ENCODE measurements at places on chromosomes 7 and 10.

GRCh38 chr7:53743697-53744402 is 708.4 kb downstream of the POM121L12 start:
- no peaks in the 10 kb centered on the region for H3K27me3 ChIP-seq
- no peaks in the 10 kb centered on the region for H3K36me3 ChIP-seq
- no peak overlapping the region for H3K27ac ChIP-seq
- no peak overlapping the region for H3K4me3 ChIP-seq

- no peak overlapping the region for H3K27ac ChIP-seq
- no peak for DNase-seq
- H3K4me1 ChIP-seq, result no peaks in the 10 kb centered on the region
- no peaks in the 10 kb centered on the region for H3K27me3 ChIP-seq
- H3K36me3 ChIP-seq, result no peaks in the 10 kb centered on the region
- no peak overlapping the region for H3K4me3 ChIP-seq
These were observed 26.2 kb upstream of the TRIM24 start for GRCh38 chr7:138433583-138434443.

GRCh38 chr10:75428434-75429158 is 2.8 kb upstream of the LRMDA start:
- no peak for DNase-seq
- H3K4me1 ChIP-seq, result no peaks in the 10 kb centered on the region
- peak overlapping the region; percentile 36 for H3K27ac ChIP-seq

DNA sequence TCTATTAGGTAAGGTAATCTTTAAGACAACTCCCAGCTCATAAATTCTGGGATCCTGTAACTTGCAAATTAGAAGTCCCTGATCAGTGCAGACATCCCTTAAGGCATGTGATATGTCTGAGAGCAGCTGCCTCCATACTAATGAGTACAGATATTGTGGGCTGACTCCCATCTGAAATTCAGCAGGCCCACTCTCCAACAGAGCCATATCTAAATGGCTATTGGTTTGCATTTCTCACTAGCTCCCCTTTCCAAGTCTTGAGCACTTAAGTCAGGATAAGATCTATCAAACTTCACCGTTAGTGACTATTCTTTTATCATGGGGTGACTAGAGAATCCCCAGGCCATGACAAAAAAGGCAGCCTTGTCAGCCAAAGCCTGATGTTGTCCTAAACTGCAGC is 785.4 kb downstream of the IPMK start:
- H3K27ac ChIP-seq, result no peak overlapping the region
- no peaks in the 10 kb centered on the region for H3K36me3 ChIP-seq
- no peaks in the 10 kb centered on the region for H3K4me1 ChIP-seq
- H3K27me3 ChIP-seq, result no peaks in the 10 kb centered on the region
- H3K4me3 ChIP-seq, result no peak overlapping the region
- no peak for DNase-seq

- H3K27me3 ChIP-seq, result no peaks in the 10 kb centered on the region
- H3K36me3 ChIP-seq, result no peaks in the 10 kb centered on the region
These were observed 7.8 kb upstream of the ATOH7 start for GRCh38 chr10:68239596-68240150.

DNA sequence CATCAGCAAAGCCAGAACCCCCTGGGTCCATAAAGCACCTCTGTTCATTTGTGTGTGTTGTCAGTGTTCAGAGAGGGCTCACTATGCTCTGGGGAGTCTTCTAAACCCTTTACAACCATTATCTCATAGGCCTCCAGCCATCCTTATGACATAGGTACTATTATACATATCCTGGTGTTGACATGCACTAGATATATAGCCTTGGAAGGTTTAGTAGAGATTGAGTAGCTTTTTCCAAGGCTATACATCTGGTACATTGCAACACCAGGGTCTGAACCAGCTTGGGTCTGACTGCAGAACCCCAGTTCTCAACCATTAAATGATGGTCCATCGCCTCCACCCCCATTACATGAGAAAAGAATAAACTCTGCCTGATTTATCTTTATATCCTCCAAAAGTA is 253.6 kb upstream of the MKLN1 start:
- peaks cover 67% of the 10 kb centered on the region for H3K4me1 ChIP-seq
- no peaks in the 10 kb centered on the region for H3K27me3 ChIP-seq
- H3K36me3 ChIP-seq, result no peaks in the 10 kb centered on the region
- no peak overlapping the region for H3K4me3 ChIP-seq

GRCh38 chr7:151637781-151638261 is 118.1 kb upstream of the RHEB start:
- no peaks in the 10 kb centered on the region for H3K36me3 ChIP-seq
- no peak for DNase-seq
- H3K4me1 ChIP-seq, result no peaks in the 10 kb centered on the region
- no peaks in the 10 kb centered on the region for H3K27me3 ChIP-seq

DNA sequence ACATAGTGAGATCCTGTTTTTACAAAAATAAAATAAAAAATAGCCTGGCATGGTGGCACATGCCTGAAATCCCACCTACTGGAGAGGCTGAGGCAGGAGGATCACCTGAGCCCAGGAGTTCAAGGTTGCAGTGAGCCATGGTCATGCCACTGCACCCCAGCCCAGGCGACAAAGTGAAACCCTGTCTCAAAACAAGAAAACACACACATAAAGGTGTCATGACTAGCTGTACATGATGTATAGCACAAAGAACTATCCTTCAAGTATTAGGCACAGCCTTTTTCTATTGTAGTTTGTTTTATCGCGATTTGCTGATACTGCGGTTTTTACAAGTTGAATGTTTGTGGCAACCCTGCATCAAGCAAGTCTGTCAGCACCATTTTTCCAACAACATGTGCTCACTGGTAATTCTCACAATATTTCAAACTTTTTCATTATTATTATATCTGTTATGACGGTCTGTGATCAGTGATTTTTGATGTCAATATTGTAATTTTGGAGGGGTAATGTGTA is 11.5 kb upstream of the SNX13 start:
- H3K36me3 ChIP-seq, result no peaks in the 10 kb centered on the region
- H3K27me3 ChIP-seq, result no peaks in the 10 kb centered on the region
- no peak overlapping the region for H3K27ac ChIP-seq
- no peak for DNase-seq

DNA sequence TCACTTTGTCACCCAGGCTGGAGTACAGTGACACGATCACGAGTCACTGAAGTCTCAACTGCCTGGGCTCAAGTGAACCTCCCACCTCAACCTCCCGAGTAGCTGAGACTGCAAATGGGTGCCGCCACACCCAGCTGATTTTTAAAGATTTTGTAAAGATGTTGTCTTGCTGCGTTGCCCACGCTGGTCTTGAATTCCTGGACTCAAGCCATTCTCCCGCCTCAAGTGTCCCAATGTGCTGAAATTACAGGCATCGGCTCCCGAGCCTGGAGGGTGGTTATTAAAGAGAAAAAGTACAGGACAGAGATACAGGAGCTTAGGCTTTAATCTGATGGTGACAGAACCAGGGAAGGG is 55.1 kb downstream of the KCTD7 start:
- no peak for DNase-seq
- peaks cover 9% of the 10 kb centered on the region for H3K4me1 ChIP-seq
- H3K27ac ChIP-seq, result no peak overlapping the region
- H3K36me3 ChIP-seq, result no peaks in the 10 kb centered on the region
- H3K4me3 ChIP-seq, result no peak overlapping the region

GRCh38 chr10:116385994-116386809 is 41.4 kb upstream of the PNLIPRP3 start:
- H3K36me3 ChIP-seq, result no peaks in the 10 kb centered on the region
- DNase-seq, result peak; percentile 78
- H3K27ac ChIP-seq, result no peak overlapping the region
- H3K4me3 ChIP-seq, result no peak overlapping the region
- H3K4me1 ChIP-seq, result no peaks in the 10 kb centered on the region

DNA sequence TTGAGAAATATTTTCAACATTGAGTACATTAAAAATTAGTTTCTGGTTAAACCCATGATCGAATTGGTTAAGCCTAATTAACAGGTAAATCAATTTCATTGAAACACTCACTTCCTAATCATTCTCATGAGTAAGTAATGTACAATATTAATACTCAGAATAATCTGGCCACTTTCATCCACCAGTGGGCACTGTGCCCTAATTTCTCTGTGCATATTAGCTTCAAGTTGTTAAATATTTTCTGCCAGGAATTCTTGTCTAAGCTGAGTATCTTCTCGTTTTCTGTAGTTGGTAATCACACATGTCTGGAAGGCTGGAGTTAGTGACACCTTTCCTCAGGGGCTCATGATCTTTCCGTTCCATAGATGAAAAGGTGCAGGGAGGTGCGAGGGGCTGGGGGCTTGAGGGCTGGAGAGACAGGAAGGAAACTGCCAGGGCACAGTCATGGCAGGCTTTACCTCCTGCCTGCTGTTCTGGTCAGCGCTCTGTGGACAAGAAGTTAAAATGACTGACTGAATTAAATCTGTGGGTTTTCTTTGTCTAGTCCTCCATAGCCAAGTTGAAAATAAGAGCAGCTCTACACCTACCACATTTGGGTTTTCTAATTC is 71.9 kb downstream of the WIPF3 start:
- no peaks in the 10 kb centered on the region for H3K36me3 ChIP-seq
- no peak overlapping the region for H3K27ac ChIP-seq
- no peaks in the 10 kb centered on the region for H3K4me1 ChIP-seq

- H3K27ac ChIP-seq, result no peak overlapping the region
- no peaks in the 10 kb centered on the region for H3K4me1 ChIP-seq
- H3K36me3 ChIP-seq, result no peaks in the 10 kb centered on the region
- H3K4me3 ChIP-seq, result no peak overlapping the region
These were observed 1396.8 kb upstream of the LRRTM3 start for GRCh38 chr10:65528986-65529385.

DNA sequence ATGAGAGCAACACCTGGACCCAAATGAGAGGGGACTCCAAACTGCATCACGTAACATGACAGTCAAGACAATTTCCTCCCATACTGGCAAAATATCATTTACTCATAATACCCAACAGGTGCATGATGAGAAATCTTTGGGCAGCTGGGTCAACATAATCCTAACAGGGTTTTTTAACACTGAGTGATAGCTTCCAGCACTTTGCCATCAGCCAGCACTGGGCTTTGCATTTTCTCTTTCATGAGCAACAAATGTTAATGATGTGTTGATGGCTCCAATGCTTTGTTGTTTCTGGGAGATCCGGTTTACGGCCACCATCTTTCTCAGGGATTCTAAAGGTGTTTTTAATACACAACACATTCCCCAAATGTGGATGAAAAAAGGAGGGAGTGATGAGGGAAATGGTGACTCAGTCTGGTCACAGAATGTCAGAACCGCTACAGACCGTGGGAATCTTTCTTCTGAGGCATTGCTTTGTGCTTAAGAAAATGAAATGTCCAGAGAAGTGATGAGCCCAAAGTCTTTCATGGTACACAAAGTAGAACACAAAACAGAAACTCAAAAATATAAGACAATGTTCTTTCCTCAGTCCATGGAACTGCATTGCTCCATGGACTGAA is 705.7 kb upstream of the IGFBP3 start:
- no peak overlapping the region for H3K27ac ChIP-seq
- H3K36me3 ChIP-seq, result no peaks in the 10 kb centered on the region
- no peaks in the 10 kb centered on the region for H3K4me1 ChIP-seq
- no peak for DNase-seq
- H3K27me3 ChIP-seq, result no peaks in the 10 kb centered on the region
- no peak overlapping the region for H3K4me3 ChIP-seq

DNA sequence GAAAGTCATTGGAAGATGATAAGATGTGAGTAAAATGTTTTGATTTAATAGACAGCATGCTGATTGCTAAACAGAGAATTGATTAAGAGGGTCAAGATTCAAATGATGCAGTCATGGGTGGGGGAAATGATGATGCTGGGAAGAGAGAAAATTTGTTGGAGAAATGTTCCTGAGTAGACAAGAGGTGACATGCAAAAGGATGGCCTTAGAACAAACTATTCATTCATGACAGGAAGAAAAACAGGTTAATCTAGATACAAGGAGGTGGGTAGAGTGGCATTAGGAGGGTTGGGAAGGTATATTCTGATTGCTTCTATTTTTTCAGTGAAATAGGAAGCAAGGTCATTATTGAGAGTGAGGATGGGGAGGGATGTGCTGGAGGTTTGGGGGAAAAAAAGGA is 146.7 kb downstream of the SEM1 start:
- no peak for DNase-seq
- no peaks in the 10 kb centered on the region for H3K4me1 ChIP-seq
- H3K36me3 ChIP-seq, result no peaks in the 10 kb centered on the region
- H3K27ac ChIP-seq, result no peak overlapping the region
- H3K4me3 ChIP-seq, result no peak overlapping the region
- no peaks in the 10 kb centered on the region for H3K27me3 ChIP-seq

DNA sequence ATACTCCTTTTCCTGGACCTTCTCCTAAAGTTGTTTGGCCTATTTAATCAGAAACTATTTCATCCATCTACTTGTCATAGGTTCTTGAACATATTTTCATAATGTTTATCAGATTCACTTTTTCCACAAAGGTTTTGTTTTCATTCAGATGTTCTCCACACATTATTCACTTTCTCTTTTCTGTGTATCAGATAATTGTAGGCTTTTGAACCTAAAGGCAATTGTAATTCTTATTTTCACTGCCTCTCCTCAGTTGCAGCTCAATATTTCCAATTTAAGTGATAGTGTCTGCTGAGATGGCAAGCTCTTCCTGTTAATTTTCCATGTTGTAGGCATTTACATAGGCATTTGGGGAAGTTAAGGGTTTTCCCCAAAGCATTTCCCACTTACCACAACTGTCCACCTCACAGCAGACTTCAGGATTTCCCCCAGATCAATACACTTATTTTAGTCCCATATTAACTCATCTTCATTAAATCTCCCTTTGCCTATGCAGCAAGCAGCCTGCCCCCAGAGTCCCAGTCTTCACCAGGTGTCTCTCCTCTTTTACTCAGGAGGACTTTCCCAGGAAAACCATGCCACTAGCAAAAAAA is 12.3 kb upstream of the IKZF1 start:
- no peaks in the 10 kb centered on the region for H3K36me3 ChIP-seq
- no peaks in the 10 kb centered on the region for H3K27me3 ChIP-seq
- no peak overlapping the region for H3K27ac ChIP-seq
- no peak overlapping the region for H3K4me3 ChIP-seq
- no peaks in the 10 kb centered on the region for H3K4me1 ChIP-seq

- no peak for DNase-seq
- no peaks in the 10 kb centered on the region for H3K4me1 ChIP-seq
- H3K4me3 ChIP-seq, result no peak overlapping the region
- no peaks in the 10 kb centered on the region for H3K36me3 ChIP-seq
These were observed 128.7 kb downstream of the C10orf105 start for GRCh38 chr10:71590781-71591350.

- peaks cover 19% of the 10 kb centered on the region for H3K36me3 ChIP-seq
- H3K4me1 ChIP-seq, result no peaks in the 10 kb centered on the region
- H3K4me3 ChIP-seq, result no peak overlapping the region
- H3K27ac ChIP-seq, result no peak overlapping the region
These were observed 8.5 kb downstream of the ZDHHC16 start for GRCh38 chr10:97454330-97455036.

GRCh38 chr10:29495366-29495765 is 139.4 kb downstream of the SVIL start:
- no peak overlapping the region for H3K27ac ChIP-seq
- H3K27me3 ChIP-seq, result no peaks in the 10 kb centered on the region
- no peak for DNase-seq
- H3K4me3 ChIP-seq, result no peak overlapping the region
- no peaks in the 10 kb centered on the region for H3K4me1 ChIP-seq
- H3K36me3 ChIP-seq, result peaks cover 51% of the 10 kb centered on the region

- no peaks in the 10 kb centered on the region for H3K27me3 ChIP-seq
- no peak for DNase-seq
- peaks cover 61% of the 10 kb centered on the region for H3K4me1 ChIP-seq
- H3K36me3 ChIP-seq, result no peaks in the 10 kb centered on the region
- no peak overlapping the region for H3K27ac ChIP-seq
These were observed 1.5 kb downstream of the UNC5B start for GRCh38 chr10:71213761-71214440.

GRCh38 chr7:108360058-108360800 is 96.0 kb downstream of the NRCAM start:
- no peak for DNase-seq
- no peaks in the 10 kb centered on the region for H3K36me3 ChIP-seq
- H3K4me1 ChIP-seq, result no peaks in the 10 kb centered on the region
- H3K27ac ChIP-seq, result no peak overlapping the region
- H3K27me3 ChIP-seq, result no peaks in the 10 kb centered on the region
- no peak overlapping the region for H3K4me3 ChIP-seq

Measured in tibial nerve (tissue), 4 donors.